MV-4-11 (cell line): ENCODE measurements at places on chromosomes 5 and 9.

DNA sequence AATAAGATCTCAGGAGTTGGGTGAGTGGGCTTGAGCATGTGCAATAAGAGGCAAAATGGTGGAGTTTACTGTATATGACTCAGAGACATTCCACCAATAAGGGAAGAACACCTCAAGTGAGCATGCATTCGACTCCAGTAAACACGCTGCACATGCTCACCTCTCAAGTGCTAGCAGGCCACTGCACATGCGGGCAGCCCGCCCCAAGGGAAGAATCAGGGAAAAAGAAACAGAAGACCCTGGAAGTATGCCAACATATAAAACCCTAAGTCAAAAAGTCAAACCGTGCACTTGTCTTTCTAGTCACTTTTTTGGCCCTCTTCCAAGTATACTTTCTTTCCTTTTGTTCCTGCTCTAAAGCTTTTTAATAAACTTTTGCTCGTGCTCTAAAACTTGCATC lies 245.3 kb upstream of the RASA1 start:
- no peak for DNase-seq

- peak; percentile 85 for DNase-seq
These were observed 86.6 kb downstream of the GNA14 start for GRCh38 chr9:77561331-77562018.

DNA sequence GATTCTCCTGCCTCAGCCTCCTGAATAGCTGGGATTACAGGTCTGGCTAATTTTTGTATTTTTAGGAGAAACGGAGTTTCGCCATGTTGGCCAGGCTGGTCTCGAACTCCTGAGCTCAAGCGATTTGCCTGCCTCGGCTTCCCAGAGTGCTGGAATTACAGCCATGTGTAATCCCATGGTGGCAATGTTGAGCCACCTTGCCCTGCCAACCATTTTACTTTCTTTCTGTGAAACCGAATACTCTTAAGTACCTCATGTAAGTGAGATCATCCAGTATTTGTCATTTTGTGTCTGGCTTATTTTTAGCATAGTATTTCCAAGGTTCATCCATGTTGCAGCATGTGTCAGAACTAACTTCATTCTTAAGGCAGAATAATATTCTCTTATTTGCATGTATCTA lies 8.2 kb downstream of the PRRC2B start:
- no peak for DNase-seq

GRCh38 chr9:135016037-135016640 lies 71.3 kb upstream of the OLFM1 start:
- DNase-seq: no peak

DNA sequence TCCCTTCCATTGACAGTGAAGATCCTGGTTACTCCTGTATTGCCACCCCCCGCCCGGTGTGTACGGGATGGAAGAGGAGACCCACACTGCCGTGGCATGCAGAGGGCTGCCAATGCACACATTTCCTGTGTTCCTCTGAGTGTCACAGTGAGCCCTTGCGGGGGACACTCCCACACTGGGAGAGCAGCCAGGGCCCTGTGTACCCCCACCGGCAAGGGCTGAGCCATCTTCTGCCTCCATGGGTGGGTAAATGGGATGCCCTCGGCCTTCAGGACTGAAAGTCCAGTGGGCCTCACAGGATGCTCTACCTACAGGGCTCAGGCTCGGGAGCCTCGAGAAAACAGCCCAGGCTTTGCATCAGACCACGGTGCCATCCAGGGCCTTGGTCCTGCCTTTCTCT lies 18.1 kb downstream of the IRX1 start:
- no peak for DNase-seq

DNA sequence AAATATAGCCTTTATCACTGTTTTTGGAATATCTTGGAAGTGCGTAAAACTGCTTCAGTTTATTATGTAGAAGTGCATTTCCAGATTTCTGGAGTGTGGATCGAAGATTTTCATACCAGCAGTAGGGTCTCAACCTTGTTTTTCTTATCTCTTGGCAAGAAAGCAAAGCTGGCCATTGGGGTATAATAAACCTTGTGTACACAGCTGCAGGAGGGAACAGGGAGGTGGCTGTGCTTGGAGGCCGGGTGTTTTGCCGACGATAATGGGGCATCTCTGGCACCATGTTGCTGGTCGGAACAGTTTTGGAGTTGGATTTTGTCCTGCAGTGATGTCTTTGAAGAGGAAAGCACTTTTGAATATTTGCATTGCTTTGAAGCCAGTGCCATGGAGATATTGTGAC lies 308.8 kb upstream of the DMRT1 start:
- DNase-seq: no peak

DNA sequence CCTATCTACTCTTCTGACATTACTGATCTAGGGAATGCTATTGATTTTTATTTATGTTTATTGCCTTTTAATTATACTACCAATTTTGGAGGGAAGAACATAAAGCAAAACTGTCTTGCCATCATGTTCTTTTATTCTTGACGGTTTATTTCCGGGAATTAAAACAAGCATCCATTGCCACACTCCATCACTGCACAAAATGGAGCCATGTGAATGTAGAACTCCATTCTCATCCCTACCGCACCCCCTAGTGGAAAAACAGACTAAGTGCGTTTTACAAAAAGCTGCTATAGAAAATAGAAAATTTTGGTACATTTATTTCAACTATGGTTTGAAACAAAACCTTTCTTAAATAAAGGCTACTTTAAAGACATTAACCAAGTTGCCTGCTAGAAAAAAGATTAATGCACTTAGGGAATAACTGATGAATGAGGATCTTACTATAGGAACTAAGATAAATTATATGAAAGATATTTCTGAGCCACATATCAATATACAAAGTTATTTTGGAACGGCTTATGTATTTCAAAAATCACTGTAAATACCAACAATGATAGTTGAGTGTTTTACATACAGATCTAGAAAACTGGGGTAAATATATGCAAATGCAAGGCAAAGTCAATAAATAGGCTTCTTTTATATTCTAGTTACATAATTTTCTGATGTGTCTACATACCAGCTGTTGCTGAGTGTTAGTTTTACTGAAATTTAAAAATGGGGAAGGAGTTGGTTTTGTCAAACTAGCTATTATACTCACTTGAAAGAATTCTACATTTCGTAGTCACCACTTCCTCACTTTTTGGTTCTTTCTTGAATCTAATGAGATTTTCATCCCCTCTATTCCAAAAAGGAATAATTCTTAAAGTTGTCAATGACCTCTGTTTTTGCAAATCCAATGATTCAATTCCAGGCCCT lies 26.5 kb downstream of the OXCT1 start:
- DNase-seq: peak; percentile 66

GRCh38 chr9:126558051-126558665 lies 55.6 kb upstream of the LMX1B start:
- DNase-seq: peak; percentile 4

- DNase-seq: no peak
These were observed 76.5 kb downstream of the DAP start for GRCh38 chr5:10684303-10685086.

DNA sequence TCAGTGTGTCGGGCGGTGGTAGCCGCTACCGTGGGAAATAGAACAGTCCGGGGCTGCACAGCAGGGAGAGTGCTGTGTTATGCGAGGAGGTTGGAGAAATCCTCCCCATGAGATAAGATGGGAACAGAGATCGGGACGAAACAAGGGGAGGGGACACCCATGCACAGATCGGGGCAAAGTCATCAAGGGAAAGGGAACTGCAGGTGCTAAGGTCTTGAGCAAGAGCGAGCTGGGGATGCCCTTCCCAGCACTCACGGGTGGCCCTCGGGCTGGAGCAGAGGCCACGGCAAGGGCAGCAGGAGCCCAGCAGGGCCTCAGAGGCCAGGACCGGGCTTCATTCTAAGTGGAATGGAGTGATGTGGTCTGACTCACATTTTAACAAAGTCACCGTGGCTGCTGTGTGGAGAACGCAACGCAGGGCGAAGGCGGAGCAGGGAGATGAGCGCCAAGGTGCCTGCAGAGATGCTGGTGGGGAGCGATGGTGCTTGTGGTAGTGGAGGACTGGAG lies 7.7 kb downstream of the IL13 start:
- no peak for DNase-seq

DNA sequence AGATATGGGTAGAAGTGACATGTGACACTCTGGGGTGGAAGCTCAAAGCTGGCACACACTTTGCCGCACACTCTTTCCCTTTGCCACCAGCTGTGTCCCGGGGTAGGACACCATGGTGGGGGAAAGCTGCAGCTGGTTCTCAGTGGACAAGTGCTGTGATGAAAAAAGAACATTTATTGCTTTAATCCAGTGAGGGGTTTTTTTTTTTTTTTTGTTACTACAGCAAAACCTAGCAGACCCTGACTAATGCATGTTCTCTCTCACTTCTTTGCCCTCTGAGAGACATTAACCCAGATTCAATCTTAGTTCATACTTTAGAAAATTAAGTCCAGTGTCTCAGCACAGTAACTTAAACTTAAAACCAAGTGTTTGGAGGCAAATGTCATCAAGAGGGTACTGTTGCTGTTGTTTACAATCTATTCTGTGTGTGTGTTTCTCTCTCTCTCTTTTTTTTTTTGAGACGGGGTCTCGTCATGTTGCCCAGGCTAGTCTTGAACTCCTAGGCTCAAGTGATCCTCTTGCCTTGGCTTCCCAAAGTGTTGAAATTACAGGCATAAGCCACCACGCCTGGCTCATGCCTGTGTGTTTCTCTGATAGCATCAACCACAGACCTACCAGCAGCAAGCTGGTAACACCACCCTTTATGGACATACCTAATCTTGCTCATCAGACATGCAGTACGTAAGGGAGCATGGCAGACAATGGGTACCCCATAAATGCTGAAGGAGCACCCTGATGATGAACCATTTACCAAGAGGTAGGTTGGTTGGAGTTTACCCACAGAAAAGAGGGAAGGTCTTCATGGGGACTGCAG lies 84.7 kb upstream of the TBC1D2 start:
- no peak for DNase-seq

DNA sequence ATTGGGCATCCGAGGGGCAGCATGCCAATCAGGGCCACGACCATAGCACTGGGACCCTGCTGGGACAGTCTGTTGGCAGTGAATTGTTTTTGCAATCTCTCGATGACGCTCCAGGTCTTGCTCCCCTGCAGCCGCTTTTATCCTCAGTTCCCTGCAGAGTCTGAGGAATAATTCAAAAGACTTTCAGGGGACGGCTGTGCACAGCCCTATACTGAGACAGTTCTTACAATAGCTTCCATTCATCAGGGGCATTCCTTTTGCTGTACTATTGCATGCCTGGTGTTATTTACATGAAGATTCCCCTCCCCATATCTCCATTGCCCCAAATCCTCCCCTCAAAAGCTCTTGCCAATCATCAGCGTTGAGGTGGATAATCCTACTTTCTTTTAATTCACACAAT lies 163.3 kb upstream of the WWC1 start:
- DNase-seq: no peak

DNA sequence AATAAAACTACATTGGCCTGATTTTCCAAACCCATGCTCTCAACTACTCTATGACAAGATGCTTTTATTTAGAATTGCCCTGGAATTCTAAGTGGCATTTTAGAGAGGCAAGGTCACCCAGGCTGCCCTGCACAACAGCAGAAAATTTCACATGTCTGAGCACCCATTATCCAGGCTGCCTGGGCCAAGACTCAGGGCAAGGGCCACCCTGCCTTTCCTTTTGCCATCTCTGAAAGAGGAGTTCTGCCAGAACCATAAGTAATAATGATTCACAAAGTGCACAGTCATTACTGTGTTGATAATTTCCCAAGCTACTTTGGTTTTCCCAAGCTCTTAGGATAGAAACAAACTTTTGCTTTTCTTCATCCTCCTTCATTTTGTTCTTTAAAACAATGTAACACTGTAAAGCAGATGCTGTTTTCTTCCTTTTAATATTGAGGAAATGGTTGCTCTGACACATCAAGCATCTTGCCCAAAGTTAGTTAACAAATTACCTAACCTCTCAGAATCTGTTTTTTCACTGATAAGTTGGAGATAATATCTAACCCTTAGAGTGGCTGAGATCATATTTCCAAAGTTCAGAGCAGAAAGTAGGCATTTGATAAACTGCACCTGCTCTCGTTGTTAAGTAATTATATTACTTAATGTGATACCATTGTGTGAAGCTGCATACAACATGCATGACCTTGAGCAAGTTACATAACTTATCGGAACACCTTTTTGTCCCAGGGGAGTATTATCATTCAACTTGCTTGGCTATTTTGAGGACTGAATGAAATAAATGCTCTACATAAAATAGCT lies 325.6 kb downstream of the PRELID2 start:
- no peak for DNase-seq

GRCh38 chr5:24065779-24066178 lies 558.4 kb downstream of the PRDM9 start:
- DNase-seq: no peak

DNA sequence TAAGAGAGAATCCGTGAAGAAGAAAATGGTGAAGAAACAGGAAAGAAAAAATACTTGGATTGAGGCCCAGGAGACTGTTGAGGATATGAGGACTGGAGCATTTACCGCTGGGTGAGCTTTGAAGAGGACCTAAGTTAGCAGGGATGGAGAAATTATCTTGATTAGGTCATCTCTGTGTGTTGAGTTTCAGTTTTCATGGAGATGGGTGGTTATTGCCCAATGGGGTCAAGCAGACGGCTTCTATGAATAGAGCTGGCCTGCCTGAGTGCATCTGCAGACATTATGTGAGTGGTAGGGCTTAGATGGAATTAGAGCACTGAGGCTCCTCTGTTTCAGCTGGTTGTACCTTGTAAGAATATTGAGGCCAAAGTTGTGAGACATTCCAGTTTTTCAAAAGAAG lies 245.4 kb upstream of the FBXL7 start:
- peak; percentile 91 for DNase-seq

- DNase-seq: no peak
These were observed 221.2 kb downstream of the SLC12A2 start for GRCh38 chr5:128304791-128305190.

DNA sequence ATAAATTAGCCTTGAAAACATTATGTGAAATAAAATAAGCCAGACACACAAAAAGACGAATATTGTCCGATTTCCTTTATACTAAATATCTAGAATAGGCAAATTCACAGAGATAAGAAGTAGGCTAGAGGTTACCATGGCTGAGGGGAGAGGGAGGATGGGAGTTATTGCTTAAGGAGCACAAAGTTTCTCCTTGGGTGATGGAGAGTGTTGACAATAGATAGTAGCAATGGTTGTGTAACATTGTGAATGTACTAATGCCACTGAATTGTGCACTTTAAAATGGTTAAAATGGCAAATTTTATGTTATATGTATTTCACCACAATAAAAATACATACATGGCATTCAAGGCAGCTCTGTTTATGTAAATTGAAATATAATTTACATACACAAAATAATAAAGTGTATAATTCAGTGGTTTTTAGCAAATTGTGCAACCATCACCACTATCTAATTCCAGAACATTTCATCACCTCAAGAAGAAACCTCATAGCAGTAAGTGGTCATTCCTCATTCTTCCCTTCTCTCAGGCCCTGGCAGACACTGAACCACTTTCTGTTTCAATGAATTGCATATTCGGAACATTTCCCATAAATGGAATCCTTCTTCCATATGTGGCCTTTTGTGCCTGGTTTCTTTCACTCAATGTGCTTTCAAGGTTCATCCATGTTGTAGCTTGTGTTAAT lies 59.2 kb downstream of the NDST1 start:
- DNase-seq: peak; percentile 86

GRCh38 chr9:2299156-2299842 lies 284.2 kb downstream of the SMARCA2 start:
- DNase-seq: no peak
